ENCODE measurements at places on chromosomes 7 and 10.

DNA sequence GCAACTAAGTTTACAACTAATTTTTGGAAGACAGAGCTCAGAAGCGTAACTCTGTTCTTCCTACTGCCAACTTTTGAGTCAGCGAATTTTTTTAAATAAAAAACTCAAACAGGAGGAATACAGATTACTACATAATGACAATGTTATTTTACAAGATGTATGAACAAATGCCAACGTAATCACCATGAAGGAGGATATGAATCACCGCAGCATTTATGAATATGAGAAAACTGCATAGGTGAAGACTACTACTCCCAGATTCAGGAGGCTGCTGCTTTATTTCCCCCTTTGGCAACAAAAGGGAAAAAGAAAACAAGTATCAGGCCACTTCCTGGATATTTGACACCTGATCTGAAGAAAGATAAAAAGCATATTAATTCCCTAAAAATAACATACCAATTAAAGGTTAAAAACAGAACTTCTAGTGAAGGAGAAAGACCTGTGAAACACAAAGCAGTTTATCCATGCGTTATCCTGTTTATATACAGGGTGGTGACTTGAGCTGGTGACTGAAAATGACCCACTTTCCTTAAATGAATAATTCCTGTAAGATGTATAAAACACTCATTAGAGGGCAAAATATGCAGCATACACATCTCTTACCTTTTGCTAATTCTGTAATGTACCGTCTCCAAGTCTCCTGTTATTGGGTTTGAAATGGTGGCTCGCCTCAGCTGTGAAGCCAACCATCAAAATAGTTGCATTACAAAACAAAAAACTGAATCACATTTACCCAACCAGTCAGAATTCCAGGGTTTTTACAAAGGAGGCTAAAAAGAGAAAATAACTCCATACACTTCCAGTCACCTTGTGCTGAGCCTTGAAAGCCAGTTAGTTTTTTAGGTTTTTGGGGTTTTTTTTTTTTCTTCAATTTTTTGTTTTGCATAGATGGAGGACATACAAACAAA is 52.0 kb downstream of the P4HA1 start:
- no peak for DNase-seq

- DNase-seq, result no peak
Measured at GRCh38 chr7:22561321-22561811, 61.4 kb upstream of the STEAP1B start.

GRCh38 chr10:3907514-3907913 is 122.5 kb upstream of the KLF6 start:
- DNase-seq, result no peak

- no peak for DNase-seq
Measured at GRCh38 chr7:1174002-1174401, 14.0 kb upstream of the ZFAND2A start.

GRCh38 chr10:1643161-1643907 is 94.0 kb downstream of the ADARB2 start:
- DNase-seq, result peak; percentile 66

DNA sequence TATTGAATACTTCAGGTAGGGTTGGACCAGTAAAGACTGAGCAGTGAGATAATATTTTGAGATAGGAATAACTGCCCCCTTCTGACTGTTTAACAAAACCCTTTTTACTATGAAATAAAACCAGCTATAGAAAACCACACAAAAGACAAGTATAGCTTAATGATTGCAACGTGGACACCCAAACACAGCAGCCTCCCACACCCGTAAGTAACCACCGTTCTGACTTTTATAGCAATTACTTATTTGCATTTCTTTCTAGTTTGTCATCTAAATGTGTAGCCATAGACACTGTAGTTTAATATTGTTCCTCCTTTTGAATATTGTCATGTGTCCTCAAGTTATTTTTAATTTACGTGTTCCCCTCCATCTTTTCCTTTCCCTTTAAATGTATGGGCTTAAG is 42.9 kb upstream of the SYPL1 start:
- no peak for DNase-seq

- no peak for DNase-seq
Measured at GRCh38 chr10:130466271-130466997, 330.2 kb downstream of the GLRX3 start.

DNA sequence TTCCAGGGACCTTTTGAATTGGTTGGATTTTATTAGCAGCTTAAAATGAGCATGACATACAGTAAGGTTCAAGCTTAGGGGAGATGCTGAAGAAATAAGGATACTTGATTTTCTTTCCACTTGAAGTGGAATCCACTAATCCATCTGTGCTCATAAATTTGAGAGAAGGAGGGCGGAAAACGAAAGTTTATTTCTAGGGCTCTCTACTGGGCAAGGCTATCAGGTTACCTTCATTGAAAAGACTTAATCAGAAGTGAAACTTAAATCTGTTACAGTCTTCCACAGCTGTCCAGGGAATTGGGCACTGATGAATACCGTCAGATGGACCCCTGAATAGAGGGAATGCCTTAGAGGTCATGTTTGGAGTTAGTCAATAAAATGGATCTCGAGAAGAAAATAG is 21.8 kb downstream of the AUTS2 start:
- no peak for DNase-seq

GRCh38 chr7:142853739-142854371 is 1.0 kb upstream of the EPHB6 start:
- peak; percentile 65 for DNase-seq

DNA sequence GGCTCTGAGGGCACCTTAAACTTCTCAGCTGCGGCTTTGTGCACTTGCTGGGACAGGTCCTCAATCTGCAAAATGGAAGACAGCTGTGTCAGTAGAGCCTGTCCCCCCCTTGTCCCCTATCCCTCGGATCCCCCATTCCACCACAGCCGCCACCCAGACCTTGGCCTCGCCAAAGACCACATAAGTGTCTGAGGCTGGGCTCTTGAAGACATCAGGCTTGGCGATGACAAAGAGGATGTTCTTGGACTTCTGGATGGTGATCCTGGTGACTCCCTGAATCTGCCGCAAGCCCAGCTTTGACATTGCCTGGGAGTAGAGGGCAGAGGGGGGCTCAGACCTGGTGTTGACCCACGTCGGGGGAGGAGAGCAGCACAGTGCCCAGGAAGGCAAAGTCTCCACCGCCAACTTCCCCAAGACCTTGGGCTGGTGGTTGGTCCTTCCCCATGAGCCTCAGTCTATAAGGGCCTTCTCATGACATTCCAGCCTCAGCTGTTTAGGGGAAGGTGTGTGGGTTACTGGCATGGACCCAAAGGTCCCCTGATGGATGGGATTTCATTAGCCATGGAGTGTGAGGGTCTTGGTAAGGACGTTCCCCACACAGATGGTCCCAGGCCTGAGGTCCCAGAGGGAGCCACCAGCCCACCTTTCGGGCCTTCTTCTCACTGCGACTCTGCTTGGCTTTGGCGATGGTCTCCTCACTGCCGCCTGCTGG is 7.7 kb downstream of the NACAD start:
- DNase-seq, result no peak

- DNase-seq, result no peak
Measured at GRCh38 chr10:110753462-110753861, 109.3 kb downstream of the RBM20 start.

DNA sequence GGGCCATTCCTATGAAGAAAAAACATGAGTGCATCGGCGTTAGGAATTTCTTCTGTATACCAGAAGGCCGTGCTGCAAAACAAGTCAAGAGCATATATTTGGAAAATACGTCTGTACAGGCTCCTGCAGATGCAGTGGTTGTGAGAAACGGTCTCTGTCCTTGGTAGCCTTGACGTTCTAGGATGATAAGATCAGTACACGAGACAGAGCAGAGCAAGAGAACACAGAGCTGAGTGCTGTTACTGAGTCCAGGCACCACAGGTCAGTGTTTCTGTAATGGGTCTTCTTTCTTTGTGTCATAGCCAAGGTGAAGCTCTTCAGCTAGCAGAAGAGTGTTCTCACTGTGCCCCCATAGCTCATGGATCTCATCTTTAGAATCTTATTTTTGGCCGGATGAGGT is 62.8 kb downstream of the WDR37 start:
- no peak for DNase-seq

DNA sequence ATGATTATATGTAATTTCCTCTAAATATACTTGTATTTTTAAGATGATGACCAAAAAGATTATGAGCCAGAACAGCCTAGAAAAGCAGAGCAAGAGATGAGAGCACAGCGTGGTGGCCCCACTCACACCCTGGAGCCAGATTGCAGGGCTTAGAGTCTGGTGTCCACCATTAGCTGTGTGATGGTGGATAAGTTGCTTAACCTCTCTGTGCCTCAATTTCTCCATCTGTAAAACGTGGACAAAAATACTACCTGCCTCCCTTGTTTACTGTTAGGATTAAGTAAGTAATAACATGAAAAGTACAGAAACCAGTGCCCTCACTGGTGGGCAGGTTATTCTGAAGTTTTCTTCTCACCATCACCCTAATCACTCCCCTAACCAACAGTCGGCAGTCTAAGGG is 212.3 kb downstream of the COBL start:
- no peak for DNase-seq

GRCh38 chr7:7384228-7384627 is 151.4 kb downstream of the COL28A1 start:
- no peak for DNase-seq

DNA sequence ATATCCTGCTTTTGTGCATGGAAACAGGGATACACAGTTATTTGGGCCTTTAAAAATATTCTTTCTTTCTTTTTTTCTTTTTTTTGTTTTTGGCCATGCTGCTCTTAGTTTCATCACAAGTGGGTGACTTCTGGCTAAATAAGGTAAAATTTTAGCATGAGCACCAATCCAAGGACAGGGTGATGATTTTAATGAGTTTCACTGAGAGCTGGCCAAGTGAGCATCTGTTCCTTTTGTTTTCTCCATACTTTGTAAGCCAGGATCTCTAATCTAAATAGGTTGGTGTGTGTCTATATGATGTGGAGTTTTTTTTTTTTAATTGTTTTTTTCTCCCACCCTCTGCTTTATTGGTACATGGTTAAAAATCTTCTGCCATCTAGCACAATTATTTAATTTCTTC is 106.8 kb downstream of the POLL start:
- DNase-seq, result no peak

DNA sequence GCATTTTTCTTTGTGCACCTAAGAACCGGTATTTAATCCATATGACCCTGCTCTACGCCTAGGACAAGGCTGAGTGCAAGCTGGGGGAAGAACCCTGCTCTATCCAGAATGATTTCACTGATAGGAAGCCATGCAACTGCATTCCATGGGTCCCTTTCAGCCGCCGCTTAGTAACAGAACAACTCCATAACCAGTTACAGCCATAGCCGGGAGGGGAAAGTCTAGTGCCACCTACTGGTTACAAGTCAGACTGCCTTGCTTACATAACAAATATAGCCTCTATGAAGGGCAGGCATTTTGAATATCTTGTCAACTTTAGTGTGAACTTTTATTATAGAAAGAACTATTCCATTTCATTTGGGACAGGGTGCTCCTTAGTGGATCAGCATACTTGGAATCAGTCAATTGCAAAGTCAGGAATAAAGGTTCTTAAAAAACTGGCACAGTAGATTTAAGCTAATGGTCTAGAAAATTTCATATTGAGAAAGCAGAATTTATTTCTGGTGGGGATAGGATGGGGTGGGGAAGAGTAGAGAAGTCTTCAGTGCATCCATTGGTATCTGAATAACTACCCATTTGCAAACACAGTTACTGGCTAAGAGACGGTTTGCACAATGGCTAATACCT is 521.7 kb downstream of the ADRA2A start:
- DNase-seq, result peak; percentile 57

- no peak for DNase-seq
Measured at GRCh38 chr10:113026679-113027078, 76.6 kb downstream of the TCF7L2 start.

- no peak for DNase-seq
Measured at GRCh38 chr7:116616555-116617059, 55.4 kb upstream of the MET start.

DNA sequence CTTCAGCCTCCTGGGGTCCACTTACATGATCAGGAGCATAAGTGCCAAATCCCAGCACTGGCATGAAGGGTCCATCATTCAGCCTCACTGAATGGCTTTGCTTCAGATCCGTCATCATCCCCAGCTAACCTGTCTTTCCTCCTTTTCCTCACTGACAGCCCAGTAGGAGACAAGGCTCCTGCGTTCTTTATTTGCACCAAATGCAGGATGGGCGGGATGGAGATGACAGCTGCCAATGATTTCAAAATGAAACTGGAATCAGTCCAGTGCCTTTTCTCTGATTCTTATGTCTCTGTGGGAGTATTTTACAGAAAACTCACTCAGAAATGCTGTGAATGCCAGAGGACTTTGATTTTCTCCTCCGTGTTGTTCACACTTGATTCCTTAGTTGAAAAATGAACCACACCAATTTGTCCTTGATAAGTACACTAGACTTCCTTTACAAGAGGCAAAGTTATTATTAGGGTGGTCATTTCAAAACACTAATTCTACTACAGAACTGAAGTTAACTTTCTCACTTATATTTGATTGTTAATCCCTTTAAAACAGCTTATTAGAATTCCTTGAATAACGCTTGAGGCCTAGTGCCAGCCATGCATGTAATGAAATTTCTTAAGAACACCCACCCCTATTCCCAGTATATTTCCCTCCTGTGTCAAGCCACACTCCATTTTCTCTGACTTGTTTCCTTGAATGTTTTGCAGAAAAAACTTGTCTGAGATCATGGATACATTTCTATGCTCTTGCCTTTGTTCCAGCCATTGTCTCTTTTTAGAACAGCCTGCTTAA is at the start of gene AKR1C8:
Gene AKR1C8 (minus strand): TSS at position 164 of the 789 bp plus-strand sequence. CDS start 46 bp downstream, at position 118.
- DNase-seq, result no peak

DNA sequence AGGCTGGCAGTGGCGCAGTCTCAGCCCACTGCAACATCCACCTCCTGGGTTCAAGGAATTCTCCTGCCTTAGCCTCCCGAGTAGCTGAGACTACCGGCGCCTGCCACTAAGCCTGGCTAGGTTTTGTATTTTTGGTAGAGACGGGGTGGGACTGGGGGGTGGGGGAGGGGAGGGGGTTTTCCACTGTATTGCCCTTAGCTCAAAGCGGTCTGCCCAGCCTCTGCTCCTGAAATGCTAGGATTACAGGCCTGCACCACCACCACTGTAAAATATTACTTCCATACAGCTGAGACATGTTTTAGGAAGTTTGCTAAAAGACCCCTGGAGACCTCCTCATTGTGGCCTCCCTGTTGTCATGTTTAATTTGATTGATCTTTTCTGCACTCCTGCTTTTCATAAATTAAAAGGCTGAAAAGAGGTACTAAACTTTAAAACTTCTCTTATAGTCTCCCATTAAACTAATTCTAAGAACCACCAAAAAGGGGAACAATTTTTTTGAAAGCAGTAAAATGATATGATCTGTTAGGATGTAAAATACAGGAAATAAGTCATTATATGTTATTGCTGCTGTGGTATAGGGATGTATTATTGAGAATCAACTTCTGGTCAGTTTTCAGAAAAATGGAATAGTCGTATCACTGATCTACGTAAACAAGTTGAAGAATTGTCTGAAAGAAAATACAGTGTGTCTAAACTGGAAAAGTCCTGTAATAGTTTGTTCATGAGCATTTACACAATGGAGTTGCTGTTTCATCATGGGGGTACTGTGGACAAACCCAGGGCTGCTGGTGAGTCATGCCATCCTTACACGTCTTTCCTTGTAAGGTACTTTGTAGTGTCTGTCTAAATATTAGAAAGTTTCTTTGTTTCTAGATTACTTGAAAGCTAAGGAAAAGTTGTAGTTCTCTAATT is 72.9 kb upstream of the TMEM248 start:
- no peak for DNase-seq

Data from neural crest cell (in vitro differentiated cells).